ENCODE measurements at places on chromosomes 2 and 18. TPM values are rescaled to one million over a fixed set of nuclear protein-coding genes. Genes with fewer than 3 reads are reported as not detected.

Gene CYS1
- total RNA-seq = 2.0 TPM

Gene EPB41L3
- 226 TPM for total RNA-seq

Gene MRO
- 20.9 TPM for total RNA-seq

DNA sequence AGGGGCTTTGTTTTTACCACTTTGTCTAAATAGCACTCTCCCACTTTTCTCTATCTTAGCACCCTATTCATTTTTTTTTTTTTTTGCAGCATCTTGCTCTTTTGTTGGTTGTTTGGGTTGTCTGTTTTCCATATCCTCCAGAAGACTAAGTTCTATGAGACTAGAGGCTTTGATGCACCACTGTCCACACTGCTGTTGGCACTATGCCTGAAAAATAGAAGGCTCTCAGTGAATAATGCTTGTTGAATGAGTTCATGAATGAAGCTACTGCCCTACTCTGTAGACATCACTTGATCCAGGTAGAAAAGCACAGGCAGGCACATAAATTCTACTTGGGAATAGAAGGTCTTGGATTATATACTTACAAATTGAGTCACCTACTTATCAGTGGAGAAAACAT is 7.3 kb downstream of the IL1A start:
- DNase-seq = no peak
- H3K27ac ChIP-seq = no peak overlapping the region
- H3K36me3 ChIP-seq = no peaks in the 10 kb centered on the region
- H3K4me1 ChIP-seq = no peaks in the 10 kb centered on the region
- no peaks in the 10 kb centered on the region for H3K27me3 ChIP-seq
- H3K4me3 ChIP-seq = no peak overlapping the region

- no peak overlapping the region for H3K27ac ChIP-seq
- no peaks in the 10 kb centered on the region for H3K36me3 ChIP-seq
- no peak for DNase-seq
- peaks cover 6% of the 10 kb centered on the region for H3K4me1 ChIP-seq
- H3K4me3 ChIP-seq = no peak overlapping the region
Measured at GRCh38 chr18:45370255-45371010, 244.8 kb upstream of the SLC14A2 start.

All from spinal cord (tissue), 10 donors.